Esophagus squamous epithelium (tissue), 5 donors: ENCODE measurements at places on chromosomes 2 and 18. TPM values are rescaled to one million over a fixed set of nuclear protein-coding genes. Genes with fewer than 3 reads are reported as not detected.

KCNG2 gene
- total RNA-seq: not detected

STK39 gene
- total RNA-seq: 17.4 TPM

COL4A3 gene
- total RNA-seq: 0.50 TPM

RFX8 gene
- 0.57 TPM for total RNA-seq

NEU4 gene
- total RNA-seq: not detected

EML6 gene
- total RNA-seq: 3.4 TPM

BCL2 gene
- 3.1 TPM for total RNA-seq

ADI1 gene
- total RNA-seq: 73.6 TPM
